ENCODE measurements at places on chromosomes 5 and 9. TPM values are rescaled to one million over a fixed set of nuclear protein-coding genes. Genes with fewer than 3 reads are reported as not detected.

GRCh38 chr5:89260254-89260653, 377.3 kb upstream of the MEF2C start:
- DNase-seq, result peak; percentile 4

DNA sequence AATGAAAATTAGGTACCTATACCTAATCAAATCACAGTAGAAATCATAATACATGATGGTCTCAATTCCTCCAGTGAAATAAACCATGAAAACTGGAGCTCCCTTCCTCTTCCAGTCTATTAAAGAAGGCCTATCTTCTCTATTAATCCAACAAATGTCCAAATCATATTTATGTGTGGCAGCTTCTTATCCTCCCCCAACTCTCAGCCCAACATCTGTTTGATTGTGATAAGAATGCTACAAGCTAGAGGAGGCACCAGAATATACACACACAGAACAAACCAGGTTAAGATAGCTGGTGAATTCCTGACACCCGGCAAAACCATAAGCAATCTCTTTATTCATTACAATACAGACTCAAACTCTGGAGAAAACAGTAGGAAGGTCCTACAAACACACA, 110.8 kb downstream of the FBXL17 start:
- no peak for DNase-seq

GRCh38 chr9:81791076-81791475, 101.7 kb upstream of the TLE1 start:
- DNase-seq, result no peak

DNA sequence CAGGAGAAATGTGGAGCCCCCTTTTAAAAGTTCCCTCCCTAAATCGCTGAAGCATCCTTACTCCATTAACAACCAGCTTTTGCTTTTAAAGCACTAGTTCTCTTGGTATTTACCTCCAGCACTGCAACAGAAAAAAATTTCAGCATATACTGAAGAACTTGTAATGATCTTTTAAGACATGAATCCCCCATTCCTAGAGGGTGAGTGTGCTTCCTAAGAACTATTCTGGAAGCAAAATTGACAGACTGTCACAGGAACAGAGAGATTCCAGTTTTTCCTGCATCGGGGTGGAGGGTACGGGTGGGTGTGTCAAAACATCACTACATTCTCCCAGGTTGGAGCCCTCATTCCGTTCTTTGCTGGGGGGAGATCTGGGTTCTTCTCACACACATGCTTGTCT, 151.9 kb downstream of the EBF1 start:
- no peak for DNase-seq

DNA sequence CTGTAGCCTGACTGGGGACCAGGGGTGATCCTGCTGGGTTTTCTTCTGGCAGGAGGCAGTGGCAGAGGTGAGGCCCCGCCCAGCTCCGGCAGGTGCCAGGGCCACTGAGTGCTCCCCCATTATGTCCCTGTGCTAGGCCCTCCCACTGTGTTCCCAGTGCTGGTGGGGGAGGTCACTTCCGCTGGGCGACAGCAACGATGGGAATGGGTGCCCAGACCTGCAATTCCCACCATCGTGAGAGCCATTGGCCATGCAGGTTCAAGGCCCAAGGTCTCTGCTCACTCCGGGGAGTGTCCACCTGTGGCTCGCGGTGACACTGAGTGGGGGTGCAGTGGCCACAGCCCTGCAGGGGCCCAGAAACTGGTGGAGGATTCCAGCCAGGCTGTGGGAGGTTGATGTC, 98.6 kb downstream of the RXRA start:
- no peak for DNase-seq

- DNase-seq, result no peak
These were observed at the start of gene CKMT2 for GRCh38 chr5:81233080-81233634. TSS of gene CKMT2 (plus strand) at chr5:81233322. CDS start at chr5:81251133, 17,811 bp downstream.

DNA sequence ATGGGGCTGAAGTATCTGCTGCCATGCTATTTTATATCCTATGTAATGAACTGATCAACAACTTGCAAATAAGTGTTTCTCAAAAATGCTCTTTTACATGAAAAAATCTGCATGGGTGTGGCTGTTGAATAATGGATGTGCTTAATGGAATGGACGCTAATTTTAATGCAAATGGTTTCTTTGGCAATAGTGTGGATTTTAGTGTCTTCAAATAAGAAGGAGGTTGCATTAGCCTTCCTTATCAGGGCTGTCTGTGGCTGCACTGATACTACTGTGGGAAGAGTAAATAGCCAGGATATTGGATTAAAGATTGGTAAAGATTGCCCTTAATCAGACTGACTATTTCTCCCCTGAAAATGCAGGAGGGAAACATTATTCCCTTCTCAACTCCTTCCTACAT, 121.9 kb upstream of the STK32A start:
- no peak for DNase-seq

DNA sequence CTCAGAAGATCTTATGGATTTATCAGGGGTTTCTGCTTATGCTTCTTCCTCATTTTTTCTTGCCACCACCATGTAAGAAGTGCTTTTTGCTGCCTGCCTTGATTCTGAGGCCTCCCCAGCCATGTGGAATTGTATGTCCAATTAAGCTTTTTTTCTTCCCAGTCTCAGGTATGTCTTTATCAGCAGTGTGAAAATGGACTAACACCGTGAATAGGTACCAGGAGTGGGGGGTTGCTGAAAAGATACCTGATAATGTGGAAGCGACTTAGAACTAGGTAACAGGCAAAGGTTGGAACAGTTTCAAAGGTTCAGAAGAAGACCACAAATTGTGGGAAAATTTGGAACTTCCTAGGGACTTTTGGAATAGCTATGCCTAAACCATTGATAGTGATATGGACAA, 1222.5 kb upstream of the NUDT12 start:
- no peak for DNase-seq

GRCh38 chr5:59458966-59459729, 434.4 kb downstream of the PDE4D start:
- DNase-seq, result no peak

DNA sequence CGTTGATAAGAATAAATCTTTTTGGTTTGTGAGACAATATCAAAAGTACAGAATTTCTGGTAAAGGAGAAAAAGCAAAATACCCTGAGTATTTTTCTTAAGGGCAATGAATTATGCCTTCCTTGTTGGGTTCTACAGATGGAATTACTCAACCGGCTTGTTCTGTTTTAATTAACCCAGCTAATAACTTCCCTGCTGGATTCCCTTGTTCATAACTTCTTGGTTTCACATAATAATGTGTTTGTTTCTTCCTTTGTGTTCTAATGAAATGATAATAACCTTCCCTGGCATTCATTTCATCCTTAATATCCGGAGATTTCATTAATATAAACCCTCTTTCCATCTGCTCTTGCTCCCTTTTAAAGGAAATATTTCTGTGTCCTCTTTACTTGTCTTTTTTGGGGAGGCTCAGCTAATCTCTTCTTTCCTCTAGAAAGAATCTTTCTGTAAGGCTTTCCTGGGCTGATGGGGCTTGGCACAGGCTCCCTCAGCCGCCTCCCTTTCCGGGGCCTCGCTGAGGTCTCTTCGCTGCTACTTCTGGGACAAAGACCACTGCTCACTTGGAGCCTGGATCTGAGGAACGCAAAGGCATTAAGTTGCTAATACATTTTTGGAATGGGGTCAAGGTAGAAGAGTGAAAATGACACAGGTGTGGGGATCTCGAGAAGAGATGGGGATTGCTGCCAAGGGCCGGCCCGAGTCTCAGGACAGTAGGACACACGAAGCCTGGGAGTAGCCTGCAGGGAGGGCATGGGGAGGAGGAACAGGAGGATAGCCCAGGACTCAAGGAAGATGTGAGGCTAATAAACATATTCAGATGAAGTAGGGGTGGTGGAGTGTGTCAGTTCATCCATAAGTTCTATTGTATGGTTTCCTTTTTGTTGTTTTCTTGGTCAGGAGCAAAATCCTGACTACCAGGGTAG, 118.5 kb downstream of the NRG2 start:
- DNase-seq, result no peak

GRCh38 chr9:135958485-135958884, 2.7 kb downstream of the UBAC1 start:
- DNase-seq, result no peak

- peak; percentile 72 for DNase-seq
These were observed 15.5 kb downstream of the ATOX1 start for GRCh38 chr5:151742870-151743294.

GRCh38 chr5:13215806-13216205, 728.7 kb downstream of the DNAH5 start:
- DNase-seq, result no peak

- DNase-seq, result no peak
These were observed 428.2 kb downstream of the CDK5RAP2 start for GRCh38 chr9:120151806-120152205.

DNA sequence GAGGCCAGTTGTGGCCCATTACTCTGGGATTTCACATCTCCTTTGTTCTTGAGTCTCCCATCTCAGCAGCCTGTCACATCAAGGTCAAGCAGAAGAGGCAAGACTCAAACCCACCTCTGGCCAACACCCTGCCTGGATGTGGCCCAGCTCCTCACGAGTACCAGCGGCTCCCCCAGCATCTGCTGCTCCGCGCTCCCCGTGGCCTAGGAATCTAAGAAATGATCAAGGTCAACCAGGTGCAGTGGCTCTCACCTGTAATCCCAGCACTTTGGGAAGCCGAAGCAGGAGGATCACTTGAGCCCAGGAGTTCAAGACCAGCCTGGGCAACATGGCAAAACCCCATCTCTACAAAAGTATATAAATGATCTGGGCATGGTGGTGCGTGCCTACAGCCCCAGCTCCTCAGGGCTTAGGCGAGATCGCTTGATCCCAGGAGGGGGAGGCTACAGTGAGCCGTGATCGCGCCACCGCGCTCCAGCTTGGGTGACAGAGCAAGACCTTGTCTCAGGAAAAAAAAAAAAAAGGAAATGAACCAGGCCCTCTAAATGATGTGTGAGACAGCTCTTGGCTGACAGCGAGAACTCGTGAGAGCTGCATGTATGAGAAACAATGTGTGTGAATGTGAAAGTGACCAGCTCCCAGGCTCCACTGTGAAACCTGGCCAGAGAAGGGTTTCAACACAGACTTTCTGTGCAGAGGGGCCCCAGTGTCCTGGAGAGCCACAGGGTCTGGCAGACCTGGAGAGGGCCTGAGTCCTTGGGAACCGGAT, 61.6 kb upstream of the ANGPTL2 start:
- DNase-seq, result no peak

GRCh38 chr9:134942788-134943184, 25.1 kb upstream of the FCN1 start:
- DNase-seq, result no peak

DNA sequence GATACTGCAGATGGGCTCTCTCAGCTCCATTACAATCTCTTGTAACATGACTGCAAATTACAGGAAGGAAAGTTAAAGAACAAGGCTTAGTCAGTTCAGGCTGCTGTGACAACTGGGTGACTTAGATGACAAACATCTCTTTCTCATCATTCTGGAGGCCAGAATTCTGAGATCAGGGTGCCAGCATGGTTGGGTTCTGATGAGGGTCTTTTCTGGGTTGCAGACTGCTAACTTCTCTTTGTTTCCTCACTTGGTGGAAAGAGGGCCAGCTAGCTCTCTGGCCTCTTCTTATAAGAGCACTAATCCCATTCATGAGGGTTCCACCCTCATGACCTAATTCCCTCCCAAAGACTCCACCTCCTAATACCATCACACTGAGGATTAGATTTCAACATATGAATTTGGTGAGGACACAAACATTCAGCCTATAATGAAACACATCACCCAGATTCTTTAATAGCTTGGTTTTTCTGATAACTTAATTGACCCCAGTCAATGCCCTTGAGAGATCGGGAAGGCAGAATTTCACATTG, 73.6 kb upstream of the MAMDC2 start:
- DNase-seq, result no peak

GRCh38 chr5:133523013-133523658, 89.2 kb downstream of the FSTL4 start:
- no peak for DNase-seq

GRCh38 chr9:94909250-94909894, 182.9 kb downstream of the AOPEP start:
- DNase-seq, result no peak

GRCh38 chr9:121776001-121776738, 124.7 kb downstream of the DAB2IP start:
- no peak for DNase-seq

- DNase-seq, result peak; percentile 15
These were observed 4.8 kb downstream of the ANKRD34B start for GRCh38 chr5:80565330-80565729.

GRCh38 chr5:140253985-140254384, 48.9 kb downstream of the PFDN1 start:
- DNase-seq, result no peak

- peak; percentile 65 for DNase-seq
These were observed 58.5 kb downstream of the ALDH1A1 start for GRCh38 chr9:72894342-72894741.

GRCh38 chr5:178544166-178544834, 45.9 kb downstream of the COL23A1 start:
- no peak for DNase-seq

DNA sequence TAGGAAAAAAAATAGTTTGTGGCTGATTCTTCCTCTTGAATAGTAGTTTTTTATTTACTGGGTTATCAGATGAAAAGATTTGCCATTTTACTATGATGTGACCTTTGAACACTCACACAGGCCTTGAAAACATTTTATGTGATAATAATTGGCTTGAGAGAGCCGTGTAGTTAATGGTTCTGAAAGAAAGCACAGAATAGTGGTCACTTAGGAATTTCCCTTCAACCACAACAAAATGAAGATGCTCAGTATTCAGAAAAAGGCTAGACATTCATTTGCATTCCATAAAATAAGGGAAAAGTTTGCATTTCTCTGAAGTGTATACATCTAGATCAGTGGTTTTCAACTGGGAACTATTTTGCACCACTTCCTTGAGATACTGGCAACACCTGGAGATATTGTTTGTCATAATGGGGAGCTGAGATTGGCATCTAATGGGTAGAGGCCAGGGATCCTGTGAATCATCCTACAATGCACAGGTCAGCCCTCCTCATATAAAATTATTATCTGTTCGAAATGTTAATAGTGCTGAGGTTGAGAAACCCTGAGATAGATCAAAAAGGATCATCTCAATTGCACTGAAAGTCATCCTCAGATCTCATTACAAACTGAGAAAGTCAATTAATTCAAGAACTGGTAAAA, 446.4 kb upstream of the CCNG1 start:
- DNase-seq, result no peak

- DNase-seq, result peak; percentile 77
These were observed 20.1 kb upstream of the PTGS1 start for GRCh38 chr9:122350577-122351355.

- DNase-seq, result no peak
These were observed 230.3 kb downstream of the CRB2 start for GRCh38 chr9:123586275-123586674.

- DNase-seq, result no peak
These were observed 92.0 kb upstream of the SSBP2 start for GRCh38 chr5:81842795-81843398.

Gene PTGDS
- not detected for total RNA-seq

Gene CCDC69
- total RNA-seq, result 1.1 TPM

Gene HAVCR2
- not detected for total RNA-seq

Gene TICAM2
- 0.08 TPM for total RNA-seq

Gene HAND1
- not detected for total RNA-seq

Gene CCNO
- 0.24 TPM for total RNA-seq

Gene CHD1
- 107 TPM for total RNA-seq

Gene ENDOG
- 24.6 TPM for total RNA-seq

Gene TMEFF1
- total RNA-seq, result 4.3 TPM

Gene PJA2
- total RNA-seq, result 29.1 TPM

Gene LCP2
- total RNA-seq, result 0.26 TPM

Gene ADAMTSL1
- not detected for total RNA-seq

Gene VAV2
- total RNA-seq, result 4.2 TPM

Gene GHR
- 60.6 TPM for total RNA-seq

Gene FGF18
- total RNA-seq, result not detected

Gene SGCD
- 32.3 TPM for total RNA-seq

Gene SAXO1
- not detected for total RNA-seq

Gene ZSWIM6
- 5.4 TPM for total RNA-seq

Gene SLIT3
- total RNA-seq, result 0.40 TPM

Gene MRPL50
- total RNA-seq, result 33.9 TPM

Gene SURF1
- 64.2 TPM for total RNA-seq

Data from SK-MEL-5 (cell line).